ENCODE measurements at places on chromosomes 2 and 18. TPM values are rescaled to one million over a fixed set of nuclear protein-coding genes. Genes with fewer than 3 reads are reported as not detected.

DNA sequence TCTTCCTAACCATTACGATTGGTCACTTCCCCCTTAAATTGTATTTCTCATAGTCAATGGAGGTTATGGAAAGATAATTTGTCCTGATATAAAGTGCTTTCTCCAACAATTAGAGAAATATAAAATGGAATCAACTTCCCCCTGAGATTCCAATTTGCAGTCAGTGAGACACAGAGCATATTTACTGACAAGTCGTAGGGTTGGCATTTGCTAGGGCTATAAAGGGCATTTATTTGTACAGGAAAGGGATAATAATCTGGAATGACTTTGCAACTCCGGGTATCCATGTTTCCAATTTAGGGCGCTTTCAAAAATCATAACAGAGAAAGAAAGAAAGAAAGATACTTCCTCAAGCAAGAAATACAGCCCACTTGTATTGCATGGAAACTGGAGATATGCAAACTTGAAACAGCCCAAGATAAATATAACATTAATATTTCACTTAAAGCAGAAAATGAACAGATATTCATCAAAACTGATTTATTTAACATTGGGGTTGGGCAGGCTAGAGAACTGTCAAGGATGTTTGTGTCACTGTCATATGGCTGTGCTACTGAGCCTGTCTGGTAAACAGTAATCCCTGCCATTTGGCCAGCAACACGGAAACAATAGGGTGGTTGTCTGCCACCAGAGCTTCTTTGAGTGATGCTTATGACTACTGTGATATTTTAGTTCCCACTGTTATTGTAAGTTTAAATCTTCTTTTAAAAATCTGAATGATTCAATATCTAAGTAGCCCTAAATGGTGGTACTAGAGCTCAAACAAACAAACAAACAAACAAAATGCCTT lies 621.8 kb downstream of the LRP1B start:
- no peak for DNase-seq

DNA sequence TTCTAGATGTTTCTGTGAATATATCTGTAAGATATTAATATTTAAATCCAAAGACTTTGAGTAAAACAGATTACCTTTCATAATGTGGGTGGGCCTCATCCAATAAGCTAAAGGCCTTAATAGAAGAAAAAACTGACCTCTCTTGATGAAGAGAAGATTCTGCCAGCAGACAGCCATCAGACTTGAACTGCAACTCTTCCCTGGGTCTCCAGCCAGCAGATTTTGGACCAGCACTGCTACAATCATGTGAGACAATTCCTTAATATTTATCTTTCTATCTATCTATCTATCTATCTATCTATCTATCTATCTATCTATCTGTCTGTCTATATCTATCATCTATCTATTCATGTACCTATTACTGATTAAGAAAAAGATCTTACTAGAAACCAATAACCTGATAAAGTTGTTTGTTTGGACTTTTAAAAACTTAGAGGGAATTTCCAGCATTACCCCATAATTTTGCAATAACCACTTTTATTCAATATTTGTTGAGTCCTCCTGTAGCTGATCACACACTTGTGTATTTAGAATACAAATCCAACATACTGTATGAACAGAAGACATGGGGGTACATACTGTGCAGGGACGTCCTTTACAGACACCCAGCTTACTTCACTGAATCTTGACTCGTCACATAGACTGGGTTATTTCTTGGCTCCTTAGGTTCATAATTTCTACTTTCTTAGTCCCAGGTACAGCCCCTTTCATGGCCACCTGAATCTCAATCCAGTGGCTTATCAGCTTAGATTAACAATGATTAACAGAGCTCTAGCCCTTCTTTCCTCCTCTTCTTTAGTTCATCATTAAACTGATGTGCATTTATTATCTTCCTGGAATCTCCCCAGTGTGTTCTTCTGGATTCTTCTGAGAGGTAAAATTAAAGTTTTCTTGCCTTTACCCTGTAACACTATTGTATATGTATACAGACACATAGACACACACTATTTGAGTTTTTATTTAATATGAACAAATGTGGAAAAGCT lies 27.2 kb upstream of the STAT4 start:
- no peak for DNase-seq

- DNase-seq, result no peak
These were observed 190.6 kb downstream of the FHOD3 start for GRCh38 chr18:36488131-36488530.

GRCh38 chr18:75374466-75374865 lies 53.0 kb downstream of the SMIM21 start:
- DNase-seq, result no peak

GORASP2 gene
- total RNA-seq, result 48.9 TPM
